Epithelial cell of prostate (primary cell): ENCODE measurements at places on chromosomes 6 and 20.

- no peak for DNase-seq
Observed at GRCh38 chr6:35683267-35683666, 5.4 kb downstream of the FKBP5 start.

DNA sequence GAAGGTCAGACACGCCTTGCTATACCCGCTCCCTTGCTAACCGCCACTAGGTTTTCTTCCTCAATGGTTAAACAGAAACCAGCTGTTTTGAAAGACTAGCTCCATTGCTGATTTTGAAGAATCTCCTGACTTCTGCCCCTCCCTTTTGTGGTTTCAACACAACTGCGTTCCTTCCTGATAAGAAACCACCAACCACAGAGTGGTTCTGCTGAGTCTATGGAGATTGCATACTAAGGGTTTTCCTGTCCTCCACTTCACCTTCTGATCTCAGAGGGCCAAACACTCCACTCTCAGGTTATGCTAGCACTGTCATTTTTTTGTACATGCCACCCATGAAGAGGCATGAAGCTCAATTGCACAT is 207.9 kb downstream of the MYLK4 start:
- DNase-seq, result peak; percentile 85

DNA sequence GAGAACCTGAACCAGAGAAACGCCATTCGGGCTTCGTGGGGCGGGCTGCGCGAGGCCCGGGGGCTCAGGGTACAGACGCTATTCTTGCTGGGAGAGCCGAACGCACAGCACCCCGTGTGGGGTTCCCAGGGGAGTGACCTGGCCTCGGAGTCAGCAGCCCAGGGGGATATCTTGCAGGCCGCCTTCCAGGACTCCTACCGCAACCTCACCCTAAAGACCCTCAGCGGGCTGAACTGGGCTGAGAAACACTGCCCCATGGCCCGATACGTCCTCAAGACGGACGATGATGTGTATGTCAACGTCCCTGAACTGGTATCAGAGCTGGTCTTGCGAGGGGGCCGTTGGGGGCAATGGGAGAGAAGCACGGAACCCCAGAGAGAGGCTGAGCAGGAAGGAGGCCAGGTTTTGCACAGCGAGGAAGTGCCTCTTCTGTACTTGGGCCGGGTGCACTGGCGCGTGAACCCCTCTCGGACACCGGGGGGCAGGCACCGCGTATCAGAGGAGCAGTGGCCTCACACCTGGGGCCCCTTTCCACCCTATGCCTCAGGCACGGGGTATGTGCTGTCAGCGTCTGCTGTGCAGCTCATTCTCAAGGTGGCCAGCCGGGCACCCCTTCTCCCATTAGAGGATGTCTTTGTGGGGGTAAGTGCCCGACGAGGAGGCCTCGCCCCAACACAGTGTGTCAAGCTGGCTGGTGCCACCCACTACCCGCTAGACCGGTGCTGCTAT is 904 bp downstream of the B3GALT4 start:
- no peak for DNase-seq

GRCh38 chr6:163405412-163406309 is 8.9 kb upstream of the QKI start:
- DNase-seq, result no peak

GRCh38 chr20:24909861-24910260 is 39.2 kb upstream of the CST7 start:
- DNase-seq, result no peak

GRCh38 chr20:47336129-47336754 is 20.3 kb downstream of the ZMYND8 start:
- no peak for DNase-seq

DNA sequence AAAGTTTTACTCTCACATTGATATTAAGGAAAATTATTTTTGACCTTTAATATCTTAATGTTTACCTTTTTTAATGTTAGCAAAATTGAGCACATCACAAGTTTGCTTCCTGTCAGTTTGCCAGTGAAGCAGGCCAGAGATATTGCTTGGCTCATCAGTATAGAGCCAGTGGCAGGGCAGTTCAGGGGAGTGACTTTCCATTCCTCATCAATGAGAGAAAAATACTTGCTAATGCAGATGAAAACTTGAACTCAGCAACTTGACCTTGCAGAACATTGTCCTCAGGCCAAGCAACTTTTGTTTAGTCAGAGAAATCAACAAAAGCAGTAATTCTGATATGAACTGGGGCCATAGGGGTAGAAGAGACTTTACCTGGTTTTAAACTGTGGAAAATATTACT is 6.9 kb downstream of the TAB2 start:
- no peak for DNase-seq

DNA sequence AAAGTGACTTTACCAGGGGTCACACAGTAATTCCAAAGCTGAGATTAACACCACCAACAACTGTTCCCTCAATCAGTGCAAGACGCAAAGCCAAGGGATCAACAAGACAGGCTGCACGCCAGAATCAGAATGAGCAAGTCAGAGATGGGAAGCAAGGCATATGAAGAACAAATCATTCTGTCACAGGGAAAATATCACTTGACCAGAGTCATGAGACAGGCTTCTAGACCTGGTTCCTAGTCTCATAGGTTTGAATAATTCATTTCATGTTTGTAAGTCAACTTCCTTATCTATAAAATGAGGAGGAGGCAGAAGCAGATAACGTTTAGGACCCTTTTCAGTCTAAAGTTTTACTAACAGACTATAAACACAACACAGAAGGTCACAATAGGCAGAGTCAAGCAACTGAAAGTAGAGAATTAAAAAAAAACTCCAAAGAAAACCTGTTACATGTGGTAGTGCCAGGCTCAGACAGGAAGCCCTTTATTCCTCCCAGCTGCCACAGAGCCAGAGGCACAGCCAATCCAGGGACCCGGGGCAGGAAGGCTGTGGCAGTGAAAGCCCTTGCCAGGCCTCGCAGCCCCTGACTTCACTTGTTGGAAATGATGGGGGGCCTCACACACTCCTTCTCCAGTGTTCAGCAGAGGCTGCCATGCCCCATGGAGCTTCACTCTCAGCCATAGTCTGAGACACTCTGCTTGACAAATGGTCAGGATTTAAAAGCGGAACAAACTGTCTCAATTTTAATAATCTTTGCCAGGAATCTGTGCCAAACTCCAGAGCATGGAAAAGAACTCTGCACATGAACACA is 29.2 kb upstream of the DST start:
- DNase-seq, result no peak

- DNase-seq, result no peak
Observed at GRCh38 chr20:32636283-32636682, 37.5 kb downstream of the C20orf203 start.

GRCh38 chr6:35436071-35436857 is 15.9 kb upstream of the FANCE start:
- DNase-seq, result no peak

- no peak for DNase-seq
Observed at GRCh38 chr6:7932625-7933024, 22.0 kb upstream of the TXNDC5 start.

DNA sequence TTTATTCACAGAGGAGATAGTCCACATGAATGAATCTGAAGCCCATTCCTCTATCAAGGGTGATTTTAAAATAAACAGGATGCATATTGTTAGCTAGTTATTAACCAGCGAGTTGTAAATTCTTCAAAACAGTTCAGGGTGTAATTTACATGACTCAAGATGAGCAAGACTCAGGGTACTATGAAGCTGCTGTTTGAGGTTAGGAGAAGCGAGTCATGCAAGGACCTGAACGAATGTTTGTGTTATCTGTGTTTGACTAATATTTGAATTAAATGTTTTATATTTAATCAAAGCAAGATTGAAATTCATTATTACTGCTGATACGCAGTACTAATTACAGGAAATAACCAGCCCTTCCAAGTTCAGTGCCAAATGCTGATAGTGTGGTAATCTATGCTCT is 191.1 kb downstream of the SAMD5 start:
- DNase-seq, result peak; percentile 59

- no peak for DNase-seq
Observed at GRCh38 chr6:158611541-158612370, 32.8 kb downstream of the DYNLT1 start.

DNA sequence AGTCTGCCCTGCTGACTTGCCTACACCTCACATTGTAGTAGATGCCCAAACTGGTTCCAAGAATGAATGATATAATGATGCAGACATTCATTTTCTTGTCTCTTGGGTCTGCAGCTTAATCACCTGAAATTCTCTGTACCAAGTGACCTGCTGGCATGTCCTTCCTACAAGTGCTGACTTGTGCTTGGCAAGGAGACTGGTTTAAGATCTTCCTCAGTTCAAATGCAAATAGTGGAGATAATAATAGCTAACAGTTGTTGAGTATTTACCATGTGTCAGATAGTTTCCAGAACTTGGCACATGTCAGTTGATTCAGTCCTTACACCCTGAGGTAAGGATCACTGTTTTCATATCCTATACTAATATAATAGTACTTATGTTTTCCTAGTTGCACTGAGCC is 223.4 kb downstream of the SLC24A3 start:
- DNase-seq, result peak; percentile 20

- DNase-seq, result no peak
Observed at GRCh38 chr6:33926451-33926850, 122.6 kb upstream of the MLN start.

DNA sequence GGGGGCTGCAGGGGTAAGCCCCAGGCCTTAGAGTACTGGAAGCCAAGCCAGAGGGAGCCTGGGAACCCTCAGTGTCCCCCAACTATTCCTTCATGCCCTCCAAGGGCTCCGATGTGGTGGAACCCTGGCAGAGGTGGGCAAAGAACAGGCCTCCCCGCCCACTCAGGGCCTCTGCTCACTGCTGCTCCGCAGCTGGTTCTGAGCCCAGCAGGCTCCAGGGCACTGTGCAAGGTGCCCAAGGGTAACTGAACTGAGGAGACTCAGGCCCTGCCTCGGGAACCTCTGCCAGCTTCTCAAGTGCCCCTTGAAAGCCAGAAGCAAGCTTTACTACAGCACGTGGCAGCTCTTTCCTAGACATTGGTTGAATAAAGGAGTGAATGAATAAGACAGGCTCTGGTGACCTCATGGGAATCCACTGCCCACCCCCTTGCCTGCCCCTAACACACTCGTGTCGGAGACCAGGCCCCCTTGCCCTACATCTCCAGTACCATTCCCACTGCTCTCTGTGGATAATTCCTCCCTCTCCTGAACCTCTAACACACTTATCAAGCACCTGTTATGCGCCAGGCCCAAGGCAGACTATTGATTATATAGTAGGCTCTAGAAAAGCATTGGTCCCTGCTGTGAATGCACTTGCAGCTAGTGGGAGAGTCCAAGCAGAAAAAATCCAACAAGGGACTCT is 55.0 kb downstream of the TOX2 start:
- no peak for DNase-seq

- no peak for DNase-seq
Observed at GRCh38 chr20:4281258-4282055, 266.1 kb upstream of the RNF24 start.

- no peak for DNase-seq
Observed at GRCh38 chr20:3661814-3662665, 1.2 kb downstream of the GFRA4 start.

DNA sequence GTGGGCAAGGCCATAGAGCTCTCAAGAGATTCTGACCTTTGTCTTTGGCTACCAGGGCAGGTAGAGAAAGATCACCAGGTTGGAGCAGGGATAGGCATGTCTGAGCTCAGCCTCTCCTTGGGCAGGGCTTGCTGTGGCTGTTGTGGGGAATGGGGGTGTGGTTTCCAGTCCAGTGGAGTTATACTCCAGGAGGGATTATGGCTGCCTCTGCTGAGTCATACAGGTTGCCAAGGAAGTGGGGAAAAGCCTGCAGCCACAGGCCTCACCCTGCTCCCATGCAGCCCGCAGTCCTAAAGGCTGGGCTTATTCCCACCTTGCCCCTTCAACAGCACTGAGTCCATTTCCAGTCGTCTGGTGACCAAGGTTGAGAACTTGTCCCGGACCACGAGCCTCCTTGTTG is 21.9 kb downstream of the MEP1A start:
- DNase-seq, result peak; percentile 74

- no peak for DNase-seq
Observed at GRCh38 chr20:34262488-34263288, 21.5 kb downstream of the ASIP start.

DNA sequence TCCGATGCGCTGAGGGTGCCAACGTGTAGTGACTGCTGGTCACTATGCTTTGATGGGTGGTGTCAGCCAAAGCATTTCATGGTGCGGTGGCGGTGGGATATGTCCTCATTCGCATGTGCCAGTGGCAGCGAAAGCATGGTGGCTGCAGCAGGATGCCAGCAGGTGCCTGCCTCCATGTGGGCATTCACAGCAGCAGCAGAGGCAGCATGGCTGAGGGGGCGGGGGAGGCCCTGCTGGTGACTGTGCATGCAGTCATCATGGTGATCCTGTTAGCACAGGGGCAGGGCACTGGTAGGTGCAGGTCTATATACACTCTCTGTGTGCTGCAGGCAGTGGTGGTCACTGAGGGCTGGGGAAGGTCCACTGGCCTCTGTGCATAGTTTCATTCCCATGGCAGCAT is 22.0 kb downstream of the FIG4 start:
- DNase-seq, result no peak

- no peak for DNase-seq
Observed at GRCh38 chr6:34929241-34929978, 40.4 kb downstream of the ANKS1A start.

DNA sequence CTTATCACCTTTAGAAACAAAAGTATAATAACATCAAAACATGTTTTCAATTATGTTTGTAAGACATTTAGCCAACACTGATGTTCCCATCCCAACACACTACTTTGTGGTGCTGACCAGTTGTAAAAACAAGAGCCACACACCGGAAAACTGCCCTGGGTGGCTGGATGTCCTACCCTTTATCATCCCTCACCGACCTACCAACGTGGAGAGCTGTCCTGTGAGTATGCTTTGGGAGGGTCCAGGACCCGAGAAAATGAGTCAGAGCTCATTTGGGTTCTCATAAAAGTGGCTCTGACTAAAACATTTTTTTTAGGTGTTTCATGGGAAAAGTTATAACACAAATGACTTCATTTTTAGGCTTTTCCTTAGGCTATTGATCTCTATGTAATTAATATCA is 29.3 kb upstream of the CTAGE9 start:
- DNase-seq, result no peak

- DNase-seq, result no peak
Observed at GRCh38 chr6:15375638-15376290, 129.9 kb downstream of the JARID2 start.

DNA sequence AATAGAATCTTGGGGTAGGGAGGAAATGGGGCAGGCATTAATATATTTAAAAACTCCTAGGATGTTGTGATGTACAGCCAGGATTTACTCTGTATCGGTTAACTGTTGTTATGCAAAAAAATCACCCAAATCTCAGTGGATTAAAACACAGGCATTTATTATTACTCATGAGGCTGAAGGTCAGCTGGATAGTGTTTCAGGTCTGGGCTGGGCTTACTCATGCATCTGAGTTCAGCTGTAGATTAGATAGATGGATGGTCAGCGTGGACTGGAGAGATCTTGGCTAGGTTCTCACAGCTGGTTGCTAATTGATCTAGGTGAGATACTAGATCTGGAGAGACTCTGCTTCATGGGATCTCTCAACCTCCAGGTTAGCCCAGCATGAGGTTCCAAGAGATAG is 131.4 kb downstream of the BTBD3 start:
- no peak for DNase-seq
